ENCODE measurements at places on chromosomes 3 and 15. TPM values are rescaled to one million over a fixed set of nuclear protein-coding genes. Genes with fewer than 3 reads are reported as not detected.

STAB1 gene
- total RNA-seq, result 0.05 TPM

KNL1 gene
- 61.4 TPM for total RNA-seq

GRCh38 chr15:88393719-88394519 is 73.3 kb downstream of the MRPL46 start:
- no peak for DNase-seq

IFT122 gene
- total RNA-seq, result 22.3 TPM

DNA sequence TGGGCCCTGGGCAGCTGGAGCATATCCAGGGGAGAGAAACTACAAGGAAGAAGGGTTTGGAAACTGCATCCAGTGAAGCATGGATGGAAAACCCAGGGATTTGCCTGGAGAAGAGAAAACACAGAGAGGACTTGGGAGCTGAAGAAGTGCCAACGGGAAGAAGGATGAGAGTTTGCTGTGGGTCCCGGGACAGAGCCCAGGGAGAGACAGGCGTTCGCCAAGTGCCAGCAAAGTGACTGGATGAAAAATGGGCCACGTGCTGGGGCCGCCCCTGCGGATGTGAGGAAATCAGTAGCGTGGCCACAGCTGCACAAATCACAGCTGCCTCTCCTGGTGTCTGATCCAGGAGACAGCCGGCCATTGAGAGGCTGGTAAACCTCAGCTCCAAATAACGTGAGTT is 70.4 kb downstream of the HES1 start:
- DNase-seq, result no peak

GRCh38 chr3:62144482-62144881 is 228.9 kb downstream of the FEZF2 start:
- no peak for DNase-seq

DNA sequence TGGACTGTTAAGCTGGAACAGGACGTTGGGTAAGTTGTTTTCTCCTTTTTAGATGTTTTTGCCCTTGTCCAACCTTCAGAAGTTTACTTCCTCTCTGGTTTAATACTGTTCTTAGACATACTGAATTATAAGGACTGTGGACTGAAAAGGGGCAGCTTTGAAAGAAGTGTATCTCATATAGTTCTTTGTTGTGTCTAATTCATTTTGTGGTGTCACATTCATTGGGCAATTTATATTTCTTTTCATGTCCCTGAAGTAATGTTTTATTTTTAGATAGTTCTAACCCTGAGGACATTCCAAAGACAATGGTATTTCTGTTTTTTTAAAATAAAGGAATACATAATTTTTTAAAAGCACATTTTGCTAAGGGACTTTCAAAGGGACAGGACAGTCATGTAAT is 45.2 kb downstream of the TMEM108 start:
- DNase-seq, result no peak

GRCh38 chr3:45544717-45545296 is 49.7 kb upstream of the LIMD1 start:
- no peak for DNase-seq

DNA sequence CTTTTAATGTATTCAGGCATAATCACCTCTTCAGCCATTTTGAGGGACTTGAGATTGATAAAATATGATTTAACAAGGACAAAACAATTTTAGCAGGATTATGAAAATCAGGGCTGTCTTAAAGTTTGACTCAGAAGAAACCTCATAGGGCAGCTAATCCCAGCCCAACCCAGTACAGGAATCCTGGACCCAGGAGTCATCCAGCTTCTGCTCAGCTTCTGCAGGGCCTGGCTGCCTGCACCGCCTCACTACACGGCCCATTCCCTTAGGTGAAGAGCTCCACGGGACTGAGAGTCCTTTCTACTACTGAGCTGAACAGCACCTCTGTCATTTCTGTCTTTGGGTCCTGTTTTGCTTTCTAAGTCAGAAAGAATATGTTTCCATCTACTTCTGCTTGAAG is 37.5 kb downstream of the ARHGAP31 start:
- no peak for DNase-seq

GRCh38 chr3:37577697-37578096 is 284.0 kb upstream of the CTDSPL start:
- DNase-seq, result no peak

DNA sequence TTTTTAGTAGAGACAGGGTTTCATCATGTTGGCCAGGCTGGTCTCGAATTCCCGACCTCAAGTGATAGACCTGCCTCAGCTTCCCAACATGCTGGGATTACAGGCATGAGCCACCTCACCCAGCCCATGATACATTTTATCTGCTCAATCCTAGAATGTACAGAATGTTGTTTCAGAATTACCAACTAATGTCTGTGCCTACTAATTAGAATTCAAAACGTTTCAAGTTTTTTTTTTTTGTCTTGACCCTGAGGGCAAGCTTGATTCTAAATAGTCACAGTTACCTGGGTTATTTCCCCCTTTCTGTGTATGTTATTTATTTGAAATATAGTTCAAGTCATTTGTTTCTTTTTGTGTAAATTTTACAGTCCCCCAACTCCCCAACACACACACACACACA is 5.3 kb upstream of the KIF23 start:
- DNase-seq, result no peak

PODXL2 gene
- 1.7 TPM for total RNA-seq
